ENCODE measurements at places on chromosomes 7 and 10.
A peak's percentile ranks its signal among the peaks of the same experiment; 100 is the strongest.

- DNase-seq: no peak
These were observed 683.9 kb downstream of the CCSER2 start for GRCh38 chr10:85012305-85012704.

DNA sequence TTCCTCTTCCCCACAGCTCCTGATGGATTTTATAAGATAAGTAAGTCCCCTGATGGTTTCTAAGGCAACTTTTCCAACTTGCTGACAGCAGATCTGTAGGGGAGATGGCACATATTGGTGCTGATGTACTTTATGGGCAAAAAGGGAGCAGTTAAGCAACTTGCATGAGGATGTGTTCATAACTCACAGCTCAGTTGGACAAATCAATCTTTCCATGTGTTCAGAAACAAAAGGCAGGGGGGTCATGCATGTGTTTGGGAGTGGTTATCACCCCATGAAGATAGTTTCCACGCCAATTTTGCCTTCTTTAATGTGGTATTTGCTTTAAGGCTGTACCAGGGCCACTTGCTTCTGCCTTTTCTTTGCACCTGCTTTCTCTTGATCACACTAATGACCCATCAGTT is 6.1 kb downstream of the RBM20 start:
- no peak for DNase-seq

DNA sequence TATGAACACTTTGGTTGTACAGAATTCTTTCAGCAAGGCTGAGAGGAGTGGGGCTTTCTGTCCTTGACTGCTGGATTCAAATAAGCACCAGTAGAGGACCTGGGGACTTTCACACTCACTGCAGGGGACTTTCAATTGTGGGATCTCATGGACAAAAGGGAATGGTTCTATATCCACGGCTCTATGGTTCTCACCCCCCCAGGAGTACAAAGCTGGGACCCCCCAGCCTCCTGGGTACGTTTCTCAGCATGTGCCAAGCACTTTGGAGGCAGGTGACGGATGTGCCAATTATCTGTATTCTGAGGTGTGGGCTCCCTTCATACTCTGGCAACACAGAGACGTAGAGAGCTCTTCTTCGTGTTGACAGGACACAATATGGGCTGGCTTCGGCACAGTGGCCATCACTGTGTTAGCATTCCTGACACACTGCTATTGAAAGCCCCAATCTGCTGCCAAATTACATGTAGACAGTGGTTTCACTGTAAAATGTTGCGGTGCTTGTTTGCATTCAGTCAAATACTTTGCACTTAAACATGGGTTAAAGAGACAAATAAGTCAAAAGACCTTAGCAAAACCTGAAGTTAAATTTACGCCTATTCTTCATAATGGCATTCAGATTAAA is 92.7 kb upstream of the SAMD8 start:
- no peak for DNase-seq

DNA sequence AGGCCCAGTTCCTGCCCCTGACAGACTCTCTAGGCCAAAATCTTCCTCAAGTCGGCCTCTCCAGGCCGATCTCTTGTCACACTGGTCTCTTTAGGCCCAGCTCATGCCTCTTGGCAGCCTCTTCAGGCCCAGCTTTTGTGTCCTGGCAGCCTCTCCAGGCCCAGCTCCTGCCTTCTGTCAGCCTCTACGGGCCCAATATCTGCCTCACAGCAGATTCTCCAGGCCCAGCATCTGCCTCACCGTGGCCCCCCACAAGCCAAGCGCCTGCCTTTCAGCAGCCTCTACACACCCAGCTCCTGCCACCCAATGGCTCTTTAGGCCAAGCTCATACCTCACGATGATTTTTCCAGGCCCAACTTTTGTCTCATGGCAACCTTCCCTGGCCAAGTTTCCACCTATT is 33.0 kb upstream of the VKORC1L1 start:
- no peak for DNase-seq

DNA sequence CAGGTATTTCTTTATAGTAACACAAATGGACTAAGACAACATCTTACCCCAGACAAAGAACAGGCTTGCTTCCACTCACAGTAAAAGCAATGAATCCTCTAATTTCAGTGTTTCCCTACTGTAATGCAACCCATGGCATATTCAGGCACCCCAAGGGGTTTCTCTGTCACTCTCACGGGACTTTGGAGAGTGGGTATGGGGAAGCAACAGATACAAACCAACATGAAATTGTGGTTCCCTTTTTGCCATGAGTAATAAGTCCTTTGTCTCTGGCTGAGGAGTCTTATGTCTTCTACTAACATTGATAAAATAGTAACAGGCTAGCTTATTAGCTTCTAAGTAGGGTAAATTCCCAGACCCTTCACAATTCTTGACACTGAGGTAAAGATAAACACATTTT is 51.4 kb upstream of the AOAH start:
- DNase-seq: no peak

DNA sequence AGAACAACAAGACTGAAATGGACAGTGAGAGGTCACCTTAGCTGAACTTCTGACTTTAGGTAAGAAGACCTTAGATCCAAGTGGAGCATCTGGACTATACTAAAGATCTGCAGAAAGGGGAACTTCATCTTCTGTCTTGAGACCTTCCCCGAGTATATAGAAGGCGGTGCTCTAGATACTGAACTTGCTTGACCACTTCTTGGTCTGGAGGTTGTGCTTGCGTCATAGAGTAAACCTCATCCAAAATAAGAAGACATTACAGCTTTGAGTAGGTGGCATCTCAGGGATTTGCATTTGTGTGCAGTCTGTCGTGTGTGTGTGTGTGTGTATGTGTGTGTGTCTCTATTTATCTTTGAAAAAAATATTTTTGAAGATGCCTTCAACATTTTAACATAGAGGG is 157.5 kb downstream of the CHN2 start:
- no peak for DNase-seq

DNA sequence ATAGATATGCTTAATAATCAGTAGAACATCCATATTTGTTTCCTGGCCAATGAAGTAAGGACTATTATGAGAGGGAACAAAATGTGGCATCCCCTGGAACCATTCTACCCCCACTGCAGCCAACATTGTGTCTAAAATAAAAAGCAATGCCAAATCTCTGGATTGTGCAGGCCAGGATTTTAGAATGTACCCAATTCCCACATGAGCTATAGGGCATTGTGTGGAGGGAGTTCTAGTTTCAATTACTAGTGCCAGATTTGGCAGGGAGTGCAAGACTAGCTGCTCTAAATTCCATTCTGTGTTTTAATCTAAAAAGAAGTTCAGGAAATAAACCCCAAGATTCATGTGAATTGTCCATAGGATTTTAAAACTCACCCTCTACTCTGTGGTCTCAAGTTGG is 112.3 kb downstream of the HGF start:
- DNase-seq: no peak

DNA sequence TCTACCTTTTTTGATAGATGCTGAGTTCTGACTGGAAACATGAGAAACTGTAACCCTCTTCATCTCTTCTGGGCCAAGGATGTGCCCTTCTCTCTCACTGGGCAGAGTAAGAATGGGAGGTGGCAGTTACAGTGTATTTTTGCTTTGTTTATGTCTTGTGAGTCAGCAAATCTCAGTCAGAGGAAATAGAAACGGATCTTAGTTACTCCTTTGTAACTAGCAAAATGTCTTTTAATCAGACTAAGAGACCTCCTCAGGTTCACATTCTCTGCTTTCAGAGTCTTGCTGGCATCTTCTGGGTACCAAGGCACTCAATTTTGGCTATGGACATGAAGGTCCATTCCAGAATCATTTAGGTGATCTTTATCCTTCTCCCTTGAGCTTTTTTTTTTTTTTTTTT is 70.9 kb downstream of the HHEX start:
- DNase-seq: no peak

GRCh38 chr7:29139191-29139590 is 7.1 kb downstream of the CPVL start:
- DNase-seq: no peak

DNA sequence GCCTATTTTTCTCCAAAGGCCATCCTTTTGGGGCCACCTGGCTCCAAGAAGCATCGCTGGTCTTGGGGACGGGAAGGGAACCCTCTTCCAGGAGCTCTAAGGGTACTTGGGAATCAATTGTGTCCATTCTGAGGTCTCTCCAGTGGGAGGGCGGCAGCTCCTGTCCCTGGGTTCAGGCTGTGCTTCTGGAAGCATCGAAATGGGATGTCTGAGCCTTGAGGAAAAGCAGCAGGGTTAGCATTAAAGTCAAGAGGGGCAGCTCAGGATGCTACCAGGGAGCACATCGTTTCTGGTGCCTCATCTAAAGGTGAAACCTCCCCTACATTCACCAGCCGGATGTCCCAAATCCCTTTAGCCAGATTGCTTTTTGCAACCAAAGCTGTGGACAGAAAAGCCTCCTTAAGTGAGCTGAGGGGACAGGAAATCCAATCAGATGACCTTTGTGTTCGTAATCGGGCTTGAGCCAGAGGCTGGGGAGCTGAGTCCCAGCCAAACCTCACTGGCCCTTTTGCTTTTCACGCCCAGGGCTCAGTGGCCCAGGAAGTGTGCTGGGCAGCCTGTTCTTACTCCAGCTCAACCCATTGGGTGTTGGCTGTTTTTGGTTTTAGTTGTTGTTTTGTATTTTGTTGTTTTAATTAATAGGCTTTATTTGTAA is 88.8 kb upstream of the ANLN start:
- peak; percentile 62 for DNase-seq

DNA sequence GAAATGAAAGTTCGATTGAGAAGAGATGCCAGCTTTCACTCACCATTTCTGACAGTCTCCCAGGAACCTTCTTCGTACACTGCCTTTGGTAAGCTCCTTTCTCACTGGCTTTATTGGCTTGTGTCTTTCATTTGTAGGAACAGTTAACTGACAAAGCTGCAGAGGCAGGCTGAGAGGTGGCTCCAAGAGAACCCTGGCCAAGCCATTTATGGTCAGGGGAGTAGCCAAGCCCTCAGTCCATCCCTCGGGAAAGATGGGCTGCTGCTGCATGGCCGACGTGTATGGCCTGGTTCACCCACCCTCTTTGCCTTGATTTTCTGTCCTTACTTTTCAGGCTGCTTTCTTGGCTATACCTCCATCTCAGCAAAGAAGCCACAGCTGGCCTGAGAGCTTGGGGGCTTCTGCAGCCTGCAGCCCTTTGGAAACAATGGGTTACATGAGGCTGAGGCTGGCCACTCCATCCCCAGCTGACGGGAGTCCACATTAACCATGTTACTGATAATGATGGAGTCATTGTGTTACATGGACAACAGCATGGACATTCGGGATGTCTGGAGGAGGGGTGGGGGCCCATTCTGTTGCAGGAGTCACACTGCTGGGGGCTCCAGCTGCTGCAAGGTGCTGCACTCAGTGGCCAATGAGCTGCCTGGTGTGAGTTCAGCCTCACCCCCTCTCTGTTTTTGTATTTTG is at the start of gene OPALIN:
OPALIN (minus strand) TSS at position 152 of the 690 bp plus-strand sequence; CDS start at position 46, 106 bp downstream.
- DNase-seq: no peak

GRCh38 chr10:30751678-30752331 is 122.3 kb upstream of the LYZL2 start:
- DNase-seq: peak; percentile 83

All from cardiac septum (tissue), 1 donor.